ENCODE measurements at places on chromosomes 3 and 15.
A peak's percentile ranks its signal among the peaks of the same experiment; 100 is the strongest.

- no peak for DNase-seq
Measured at GRCh38 chr3:197820550-197821335, 29.7 kb downstream of the LRCH3 start.

DNA sequence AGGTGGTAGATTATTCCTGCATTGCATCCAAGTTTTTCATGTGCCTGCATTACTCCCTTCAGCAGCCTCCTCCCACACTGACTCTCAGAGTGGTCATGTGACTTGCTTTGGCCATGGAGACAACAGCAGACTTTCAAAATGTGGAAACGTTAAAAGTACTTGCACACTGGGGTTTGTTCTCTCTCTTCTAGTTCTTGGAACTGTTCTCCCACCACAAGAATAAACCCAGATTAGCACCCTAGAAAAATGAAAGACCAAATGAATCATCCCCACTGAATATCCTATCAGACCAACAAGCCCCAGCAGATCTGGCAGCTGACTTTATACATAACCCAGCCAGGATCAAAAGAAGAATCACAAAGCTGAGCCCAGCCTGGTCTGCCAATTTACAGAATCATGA is 398.5 kb downstream of the VPS13C start:
- DNase-seq, result no peak

- DNase-seq, result no peak
Measured at GRCh38 chr3:65703026-65703425, 335.7 kb downstream of the MAGI1 start.

- DNase-seq, result no peak
Measured at GRCh38 chr3:12127391-12127790, 31.3 kb downstream of the TIMP4 start.

GRCh38 chr15:77854980-77855379 is 222.3 kb upstream of the LINGO1 start:
- no peak for DNase-seq

- no peak for DNase-seq
Measured at GRCh38 chr3:105976196-105976595, 107.4 kb upstream of the CBLB start.

- DNase-seq, result no peak
Measured at GRCh38 chr15:96474231-96474664, 143.7 kb downstream of the NR2F2 start.

DNA sequence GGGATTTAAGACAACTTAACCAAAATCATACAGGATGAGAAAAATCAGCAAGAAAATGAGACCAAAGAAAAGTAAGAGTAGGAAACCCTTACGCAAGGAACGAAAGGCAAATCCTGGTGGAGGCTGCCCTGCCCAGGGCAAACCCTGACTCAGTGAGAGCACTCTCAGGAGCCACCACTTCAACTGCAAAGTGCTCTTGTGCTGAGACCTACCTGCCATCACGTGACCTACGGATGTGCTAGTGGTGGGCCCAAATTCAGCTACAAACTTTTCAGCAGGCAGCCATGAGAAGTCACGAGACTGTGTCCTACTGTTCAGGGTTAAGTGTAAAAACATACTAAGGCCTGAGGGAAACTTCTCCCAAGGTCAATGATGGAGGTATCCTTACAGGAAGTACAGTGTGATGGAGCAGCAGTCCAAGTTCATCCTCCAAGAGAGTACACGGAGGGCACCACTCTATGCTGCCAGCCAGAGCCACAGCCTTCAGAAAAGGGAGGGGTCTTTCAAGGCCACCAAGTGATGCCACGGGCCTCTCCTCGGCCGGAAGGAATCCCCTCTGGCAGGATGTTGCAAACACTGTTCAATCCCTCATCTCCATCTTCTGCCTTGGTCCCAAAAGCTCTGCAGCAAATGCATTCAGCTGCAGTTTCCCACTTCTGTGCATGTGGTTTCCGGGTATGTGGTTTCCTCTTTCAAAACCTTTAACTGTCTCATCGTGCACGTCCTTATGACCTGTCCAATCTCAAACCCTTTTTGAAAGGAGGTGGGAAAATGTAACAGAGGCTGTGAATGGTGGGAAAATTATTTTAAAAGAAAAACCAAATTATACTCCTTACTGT is 9.5 kb downstream of the CHSY1 start:
- DNase-seq, result peak; percentile 69

DNA sequence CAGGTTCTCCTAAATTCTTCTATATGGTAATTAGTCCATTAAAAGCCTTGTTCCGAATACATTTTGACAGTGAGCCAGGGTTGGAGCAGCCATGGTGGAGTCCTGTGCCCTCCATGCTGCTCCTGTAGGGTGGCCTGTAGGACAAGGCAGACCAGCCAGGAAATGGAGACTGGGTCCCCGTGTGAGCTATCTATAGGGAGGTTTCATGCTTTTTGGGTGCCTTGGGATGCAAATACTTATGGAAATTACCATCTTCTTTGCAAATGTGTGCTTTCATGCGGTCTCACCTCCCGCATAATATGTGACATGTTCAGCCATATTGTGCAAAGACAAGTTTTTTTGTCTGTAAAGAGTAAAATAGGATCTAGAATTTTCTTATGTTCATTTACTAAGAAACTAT is 58.0 kb upstream of the FURIN start:
- DNase-seq, result no peak

DNA sequence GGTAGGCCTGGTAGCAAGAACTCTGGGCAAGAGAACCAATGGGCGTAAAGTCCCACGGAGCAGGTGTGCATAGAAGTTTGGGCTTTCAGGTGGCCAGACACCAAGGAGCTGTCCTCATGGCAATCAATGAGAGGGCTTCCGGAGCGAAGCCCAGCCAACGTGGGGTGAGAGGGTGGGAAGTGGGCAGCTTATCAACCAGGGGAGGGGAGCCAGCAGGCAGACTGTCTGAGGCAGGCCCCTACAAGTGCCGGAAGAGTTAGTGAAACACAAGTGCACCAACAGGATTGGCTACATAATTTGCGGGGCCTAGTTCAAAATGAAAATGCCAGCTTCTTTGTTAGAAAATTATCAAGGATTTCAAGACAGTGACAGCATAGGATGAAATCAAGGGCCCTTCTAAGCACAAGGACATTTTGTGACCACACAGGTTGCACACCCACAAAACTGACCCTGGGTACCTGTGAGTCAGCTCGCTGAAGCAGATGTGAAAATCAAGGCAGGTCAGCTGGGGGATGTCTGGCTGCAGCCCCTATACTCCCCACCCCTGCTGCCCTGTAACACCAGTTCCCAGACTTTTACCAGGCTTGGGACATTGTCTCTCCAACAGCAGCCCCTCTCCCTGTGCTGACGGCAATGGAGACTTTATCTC is 102.1 kb upstream of the ETV5 start:
- no peak for DNase-seq

DNA sequence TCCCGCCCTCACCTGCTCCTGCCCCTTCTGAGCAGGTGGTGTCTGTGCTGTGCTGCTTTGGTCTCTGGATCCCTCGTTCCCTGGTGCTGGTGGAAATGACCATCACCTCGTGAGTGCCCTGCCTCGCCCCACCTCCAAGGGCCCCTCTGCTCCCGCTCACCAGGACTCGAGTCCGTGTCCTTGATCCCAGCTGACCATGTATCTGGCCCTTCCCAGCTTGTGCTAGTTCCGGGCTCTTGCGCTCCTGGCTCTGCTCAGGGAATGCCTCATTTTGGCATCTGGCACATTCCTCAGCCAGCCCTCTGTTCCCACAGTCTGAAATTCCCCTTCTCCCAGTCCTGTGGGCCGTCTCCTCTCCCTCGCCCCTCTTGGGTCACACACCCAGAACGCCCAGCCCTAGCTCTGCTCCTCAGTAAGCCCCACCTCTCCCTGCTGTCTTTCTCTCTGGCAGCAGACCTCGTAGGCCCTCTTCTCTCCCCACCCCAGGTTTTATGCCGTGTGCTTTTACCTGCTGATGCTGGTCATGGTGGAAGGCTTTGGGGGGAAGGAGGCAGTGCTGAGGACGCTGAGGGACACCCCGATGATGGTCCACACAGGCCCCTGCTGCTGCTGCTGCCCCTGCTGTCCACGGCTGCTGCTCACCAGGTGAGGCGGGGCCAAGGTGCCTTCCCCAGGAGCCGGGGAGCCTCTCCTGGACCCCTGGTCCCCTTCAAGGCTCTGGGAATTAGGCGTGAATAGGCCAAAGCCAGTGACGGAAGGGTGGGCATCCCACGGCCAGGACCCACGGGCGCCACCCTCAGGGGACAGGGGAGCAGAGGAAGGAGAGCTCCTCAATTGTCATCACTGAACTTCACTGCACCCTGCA is 11.5 kb downstream of the SLC51A start:
- peak; percentile 39 for DNase-seq

DNA sequence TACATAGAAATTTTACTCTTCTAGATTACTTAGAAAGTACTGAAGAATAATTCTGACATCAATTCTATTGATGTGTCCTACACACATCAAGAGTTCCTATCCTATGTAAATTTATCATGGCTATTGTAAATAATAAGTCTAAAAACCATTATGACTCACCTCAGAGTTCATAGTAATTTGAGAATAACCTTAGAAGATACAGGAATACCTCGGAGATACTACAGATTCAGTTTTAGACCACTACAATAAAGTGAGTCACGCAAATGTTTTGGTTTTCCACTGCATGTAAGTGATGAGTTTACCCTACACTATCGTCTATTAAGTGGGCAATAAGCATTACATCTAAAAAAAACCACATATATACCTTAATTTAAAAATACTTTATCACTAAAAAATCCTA is 74.8 kb downstream of the NR1I2 start:
- no peak for DNase-seq

GRCh38 chr15:41798607-41799487 is 24.6 kb downstream of the MAPKBP1 start:
- DNase-seq, result no peak

DNA sequence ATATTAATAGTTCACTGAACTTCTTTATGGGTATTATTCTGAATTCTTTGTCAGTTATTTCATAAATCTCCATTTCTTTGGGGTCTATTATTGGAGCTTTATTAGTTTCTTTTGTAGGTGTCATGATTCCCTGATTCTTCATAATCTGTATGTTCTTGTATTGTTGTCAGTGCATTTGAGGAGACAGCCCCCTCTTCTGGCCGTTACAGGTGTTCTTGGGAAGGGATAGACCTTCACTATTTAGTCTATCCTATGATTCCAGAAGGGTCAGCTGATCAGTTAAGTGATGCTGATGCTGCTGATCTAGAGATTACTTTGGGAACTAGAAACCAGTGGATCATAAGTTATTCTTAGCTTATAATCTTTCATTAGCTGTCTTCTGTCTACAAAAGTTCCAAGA is 34.9 kb downstream of the TMEM39A start:
- DNase-seq, result no peak

DNA sequence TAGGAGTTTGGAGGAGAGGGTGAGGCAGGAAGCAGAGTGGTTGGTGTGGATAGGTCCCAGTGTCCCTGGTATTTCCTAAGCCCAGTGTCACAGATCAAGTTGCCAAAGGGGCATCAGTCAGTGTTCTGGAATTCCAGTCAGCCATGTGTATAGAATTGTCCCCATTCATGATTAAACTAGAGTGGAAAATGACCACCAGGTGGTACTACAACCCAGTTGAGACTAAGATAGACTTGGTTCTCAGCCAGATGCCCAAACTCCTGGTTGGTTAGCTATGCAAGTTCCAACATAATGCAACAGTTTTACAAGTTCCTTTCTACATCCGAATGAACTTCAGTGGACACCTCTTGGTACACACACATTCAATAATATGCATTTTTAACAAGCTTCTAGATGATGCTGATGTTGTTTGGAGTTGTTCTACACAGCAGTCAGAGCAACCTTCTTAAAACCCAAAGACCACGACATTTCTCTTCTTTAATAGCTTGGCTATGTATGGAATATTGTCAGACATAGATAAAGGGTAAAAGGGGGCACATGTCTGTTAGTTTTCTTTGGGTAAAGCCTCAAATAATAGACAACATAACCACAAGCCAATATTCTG is 8.4 kb upstream of the ATR start:
- peak; percentile 77 for DNase-seq

DNA sequence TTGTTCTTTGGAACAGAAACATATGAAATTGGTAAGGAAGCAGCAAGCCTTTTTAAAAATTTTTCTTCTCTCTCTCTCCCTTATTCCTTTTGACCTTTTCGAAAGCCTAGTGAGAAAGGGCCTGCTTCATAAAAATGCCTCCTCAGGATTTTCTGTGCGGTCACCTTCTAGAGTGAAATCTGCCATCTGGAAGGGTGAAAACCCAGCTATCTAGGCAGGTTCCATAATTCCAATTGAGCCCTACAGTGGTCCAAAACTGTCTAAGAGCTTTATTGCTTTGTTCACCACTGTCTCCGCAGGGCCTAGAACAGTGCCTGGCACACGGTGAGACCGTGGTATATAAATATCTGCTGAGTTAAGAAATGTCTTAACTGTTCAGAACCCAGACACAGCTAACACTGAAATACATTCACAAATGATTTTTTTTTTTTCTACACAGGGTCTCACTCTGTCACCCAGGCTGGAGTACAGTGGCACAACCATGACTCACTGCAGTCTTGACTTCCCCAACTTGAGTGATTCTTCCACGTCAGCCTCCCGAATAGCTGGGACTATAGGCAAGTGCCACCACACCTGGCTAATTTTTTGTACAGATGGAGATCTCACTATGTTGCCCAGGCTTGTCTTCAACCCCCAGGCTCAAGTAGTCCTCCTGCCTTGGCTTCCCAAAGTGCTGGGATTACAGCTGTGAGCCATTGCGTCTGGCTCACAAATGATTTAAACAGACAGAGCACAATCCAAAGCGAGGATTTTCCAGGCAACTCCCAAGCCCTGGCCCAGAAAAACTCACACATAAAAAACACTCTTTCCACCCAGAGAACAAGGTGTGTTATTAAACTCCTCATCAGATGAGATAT is 64.4 kb downstream of the FRMD4B start:
- DNase-seq, result no peak

- peak; percentile 15 for DNase-seq
Measured at GRCh38 chr3:182568876-182569275, 224.4 kb upstream of the ATP11B start.

DNA sequence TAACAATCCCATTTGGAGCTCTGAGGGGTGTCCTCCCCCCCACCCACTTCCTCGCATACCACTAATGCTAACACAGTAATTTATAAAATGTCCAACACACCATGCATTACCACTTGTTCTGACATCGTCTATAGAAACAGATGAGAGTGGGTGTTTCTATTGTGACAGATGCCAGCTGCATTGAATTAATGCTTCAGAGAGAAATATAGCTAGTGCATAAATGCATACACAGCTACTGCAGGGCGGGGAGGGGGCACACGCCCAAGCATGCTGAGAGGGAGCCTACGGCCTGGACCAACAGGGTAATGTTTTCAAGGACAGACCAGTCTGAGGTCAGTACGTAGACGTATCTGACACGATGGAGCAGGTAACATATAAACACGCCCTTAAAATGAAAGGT is 106.0 kb upstream of the FEZF2 start:
- no peak for DNase-seq

GRCh38 chr3:50139718-50140423 is 15.3 kb upstream of the SEMA3F start:
- DNase-seq, result no peak

GRCh38 chr3:126308394-126309125 is 48.6 kb downstream of the KLF15 start:
- no peak for DNase-seq
